Uterus (tissue), 4 donors: ENCODE measurements at places on chromosomes 7 and 10.
A peak's percentile ranks its signal among the peaks of the same experiment; 100 is the strongest.

DNA sequence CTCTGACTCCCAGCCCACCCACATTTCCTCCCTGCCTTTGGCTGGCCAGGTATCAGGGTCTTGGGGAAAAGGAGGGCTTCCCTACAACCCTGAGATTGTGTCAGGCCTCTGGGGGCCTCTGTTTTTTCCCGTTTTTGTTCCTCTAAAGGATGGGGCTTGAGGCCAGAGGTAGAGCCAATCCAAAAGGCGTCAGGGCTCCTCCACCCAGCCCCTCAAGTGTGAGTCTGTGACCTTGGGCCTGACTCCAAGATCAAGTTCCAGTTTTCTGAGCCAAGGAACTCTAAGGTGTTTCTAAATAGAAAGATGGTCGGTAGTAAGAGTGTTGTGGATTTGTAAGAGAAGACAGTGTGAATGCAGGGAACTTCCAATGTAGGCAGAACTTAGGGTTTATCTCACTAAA is 6.6 kb downstream of the EEPD1 start:
- H3K36me3 ChIP-seq = no peaks in the 10 kb centered on the region
- no peaks in the 10 kb centered on the region for H3K4me1 ChIP-seq
- H3K27me3 ChIP-seq = no peaks in the 10 kb centered on the region
- no peak overlapping the region for H3K27ac ChIP-seq
- no peak for DNase-seq
- no peak overlapping the region for H3K4me3 ChIP-seq

DNA sequence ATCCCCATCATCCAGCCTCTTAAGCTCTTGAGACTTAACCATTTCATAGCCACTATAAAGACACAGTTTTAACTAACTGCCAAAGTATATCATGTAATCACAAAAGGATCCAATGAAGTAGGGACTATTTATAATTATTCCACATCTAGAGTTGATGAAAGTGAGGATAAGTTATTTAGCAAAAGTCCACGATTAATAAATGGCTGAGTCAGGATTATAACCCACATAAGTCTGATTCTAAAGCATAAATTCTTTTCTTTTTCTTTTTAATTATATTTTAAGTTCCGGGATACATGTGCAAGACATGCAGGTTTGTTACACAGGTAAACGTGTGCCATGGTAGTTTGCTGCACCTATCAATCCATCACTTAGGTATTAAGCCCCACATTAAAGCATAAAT is 166.1 kb downstream of the PPP1R3A start:
- no peak overlapping the region for H3K27ac ChIP-seq
- H3K4me3 ChIP-seq = no peak overlapping the region
- no peaks in the 10 kb centered on the region for H3K27me3 ChIP-seq
- H3K36me3 ChIP-seq = no peaks in the 10 kb centered on the region

DNA sequence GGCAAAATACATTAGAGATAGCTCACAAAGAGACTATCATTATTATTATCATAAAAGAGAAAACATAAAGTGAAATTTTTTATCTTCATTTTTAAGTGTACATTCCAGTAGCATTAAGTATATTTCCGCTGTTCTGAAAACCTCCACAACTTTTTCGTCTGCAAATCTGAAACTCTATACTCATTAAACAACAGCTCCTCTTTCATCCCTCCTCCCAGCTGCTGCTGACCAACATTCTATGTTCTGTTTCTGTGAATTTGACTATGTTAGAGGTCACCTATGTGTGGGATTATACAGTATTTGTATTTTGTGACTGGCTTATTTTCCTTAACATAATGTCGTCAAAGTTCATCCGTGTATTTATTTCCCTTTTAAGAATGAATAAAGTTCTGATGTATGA is 429.3 kb upstream of the TPK1 start:
- no peaks in the 10 kb centered on the region for H3K36me3 ChIP-seq
- H3K4me3 ChIP-seq = no peak overlapping the region
- no peaks in the 10 kb centered on the region for H3K4me1 ChIP-seq
- no peak overlapping the region for H3K27ac ChIP-seq

DNA sequence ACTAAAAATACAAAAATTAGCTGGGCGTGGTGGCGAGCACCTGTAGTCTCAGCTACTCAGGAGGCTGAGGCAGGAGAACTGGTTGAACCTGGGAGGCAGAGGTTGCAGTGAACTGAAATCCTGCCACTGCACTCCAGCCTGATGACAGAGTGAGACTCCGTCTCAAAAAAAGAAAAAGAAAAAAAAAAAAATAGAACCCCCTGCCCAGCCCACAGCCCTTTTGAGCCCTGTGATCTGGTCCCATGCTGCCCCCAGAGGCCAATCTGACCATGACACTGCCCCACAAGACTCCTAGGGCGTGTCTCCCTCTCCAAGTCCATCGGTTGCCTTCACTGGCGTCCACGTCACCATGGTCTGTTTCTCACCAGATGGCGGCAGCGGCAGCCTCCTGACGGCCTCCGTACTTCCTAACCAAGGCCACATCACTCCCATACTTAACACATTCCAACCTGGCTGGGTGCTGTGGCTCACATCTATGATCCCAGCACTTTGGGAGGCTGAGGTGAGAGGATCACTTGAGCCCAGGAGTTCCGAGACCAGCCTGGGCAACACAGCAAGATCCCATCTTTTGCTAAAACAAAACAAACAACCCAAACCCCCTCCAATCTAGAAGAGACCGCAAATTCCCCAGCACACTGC is 18.0 kb downstream of the STX1A start:
- no peak overlapping the region for H3K4me3 ChIP-seq
- DNase-seq = no peak
- peaks cover 6% of the 10 kb centered on the region for H3K4me1 ChIP-seq
- no peaks in the 10 kb centered on the region for H3K27me3 ChIP-seq
- no peak overlapping the region for H3K27ac ChIP-seq

DNA sequence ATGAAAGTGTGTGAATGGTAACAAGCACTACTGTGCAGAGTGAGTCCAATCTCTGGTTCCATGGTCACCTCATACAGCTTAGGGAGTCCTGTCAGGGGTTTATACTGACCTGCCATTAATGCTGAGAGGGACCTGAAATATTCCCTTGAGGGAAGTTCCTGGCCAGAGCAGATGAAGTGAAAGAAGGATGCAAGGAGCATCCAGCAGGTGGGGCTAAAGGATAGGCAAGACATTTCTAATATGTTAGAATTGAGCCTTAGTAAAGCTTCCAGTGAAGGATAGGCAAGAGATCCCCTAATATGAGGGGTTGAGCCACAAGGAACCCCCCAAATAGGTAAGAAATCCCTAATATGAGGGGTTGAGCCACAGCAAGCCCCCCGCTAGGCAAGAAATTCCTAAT is 25.5 kb upstream of the FAM221A start:
- no peak overlapping the region for H3K27ac ChIP-seq
- H3K4me3 ChIP-seq = no peak overlapping the region
- no peaks in the 10 kb centered on the region for H3K27me3 ChIP-seq
- H3K4me1 ChIP-seq = no peaks in the 10 kb centered on the region

- DNase-seq = peak; percentile 11
- H3K4me1 ChIP-seq = no peaks in the 10 kb centered on the region
- no peak overlapping the region for H3K27ac ChIP-seq
- no peaks in the 10 kb centered on the region for H3K36me3 ChIP-seq
- no peaks in the 10 kb centered on the region for H3K27me3 ChIP-seq
These were observed 18.8 kb downstream of the KLF6 start for GRCh38 chr10:3766046-3766756.

- DNase-seq = no peak
- H3K4me3 ChIP-seq = no peak overlapping the region
- H3K4me1 ChIP-seq = no peaks in the 10 kb centered on the region
- H3K27me3 ChIP-seq = no peaks in the 10 kb centered on the region
- H3K36me3 ChIP-seq = no peaks in the 10 kb centered on the region
These were observed 32.0 kb downstream of the TSPAN14 start for GRCh38 chr10:80485946-80486764.

- no peaks in the 10 kb centered on the region for H3K36me3 ChIP-seq
- peak; percentile 62 for DNase-seq
- no peaks in the 10 kb centered on the region for H3K27me3 ChIP-seq
- no peaks in the 10 kb centered on the region for H3K4me1 ChIP-seq
- no peak overlapping the region for H3K4me3 ChIP-seq
These were observed 152.7 kb downstream of the SKIDA1 start for GRCh38 chr10:21372651-21373410.

DNA sequence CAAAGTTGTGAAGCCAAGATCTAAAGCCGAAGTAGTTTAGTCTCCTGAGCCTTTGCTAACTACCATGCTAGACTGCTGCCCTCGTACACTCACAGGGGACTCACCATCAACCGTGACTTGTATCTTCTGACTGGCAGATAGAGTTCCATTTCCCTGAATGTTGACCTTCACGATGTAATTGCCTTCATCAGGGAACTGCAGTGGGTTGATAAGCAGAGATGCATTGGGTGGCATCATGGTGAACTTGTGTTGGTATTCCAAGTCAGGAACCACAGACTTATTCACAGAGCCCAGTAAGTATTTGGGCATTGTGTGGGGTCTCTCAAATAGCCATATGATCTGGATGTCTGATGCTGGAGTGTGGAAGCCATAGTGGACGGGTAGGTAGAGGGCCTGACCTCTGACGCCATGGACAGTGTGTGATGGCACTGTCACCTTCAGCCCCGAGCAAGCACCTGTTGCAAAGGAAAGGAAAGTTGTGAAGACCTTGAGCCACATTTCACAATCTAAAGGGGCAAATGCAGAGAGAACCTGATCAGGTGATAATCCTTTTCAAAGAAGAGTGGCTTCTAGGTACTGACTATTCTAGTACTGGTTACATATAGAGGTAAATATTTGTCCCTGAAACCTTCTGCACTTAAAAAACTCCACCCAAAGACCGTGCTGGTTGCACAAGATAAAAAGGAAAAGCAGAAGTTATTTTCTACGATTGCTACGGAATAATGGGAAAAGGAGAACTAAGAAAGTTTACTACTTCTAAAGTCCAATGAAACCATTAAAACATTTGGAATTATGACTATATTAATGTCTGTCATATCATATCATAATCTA is 7.1 kb downstream of the HEPACAM2 start:
- H3K36me3 ChIP-seq = no peaks in the 10 kb centered on the region
- H3K27me3 ChIP-seq = no peaks in the 10 kb centered on the region
- no peak overlapping the region for H3K4me3 ChIP-seq
- no peaks in the 10 kb centered on the region for H3K4me1 ChIP-seq
- H3K27ac ChIP-seq = no peak overlapping the region
- DNase-seq = no peak

- no peaks in the 10 kb centered on the region for H3K4me1 ChIP-seq
- H3K4me3 ChIP-seq = no peak overlapping the region
- H3K36me3 ChIP-seq = no peaks in the 10 kb centered on the region
- DNase-seq = no peak
- H3K27me3 ChIP-seq = no peaks in the 10 kb centered on the region
- H3K27ac ChIP-seq = no peak overlapping the region
These were observed 60.7 kb downstream of the CPED1 start for GRCh38 chr7:121049028-121049791.

- H3K27me3 ChIP-seq = no peaks in the 10 kb centered on the region
- H3K36me3 ChIP-seq = no peaks in the 10 kb centered on the region
- DNase-seq = no peak
- H3K4me1 ChIP-seq = no peaks in the 10 kb centered on the region
These were observed 142.6 kb downstream of the TWIST1 start for GRCh38 chr7:18974803-18975202.

GRCh38 chr10:109915566-109915965 is 7.7 kb downstream of the XPNPEP1 start:
- peaks cover 9% of the 10 kb centered on the region for H3K4me1 ChIP-seq
- H3K36me3 ChIP-seq = no peaks in the 10 kb centered on the region

- H3K36me3 ChIP-seq = no peaks in the 10 kb centered on the region
- H3K27me3 ChIP-seq = no peaks in the 10 kb centered on the region
- no peak for DNase-seq
- no peaks in the 10 kb centered on the region for H3K4me1 ChIP-seq
- no peak overlapping the region for H3K4me3 ChIP-seq
- no peak overlapping the region for H3K27ac ChIP-seq
These were observed 91.2 kb upstream of the CCZ1B start for GRCh38 chr7:6917258-6917657.

DNA sequence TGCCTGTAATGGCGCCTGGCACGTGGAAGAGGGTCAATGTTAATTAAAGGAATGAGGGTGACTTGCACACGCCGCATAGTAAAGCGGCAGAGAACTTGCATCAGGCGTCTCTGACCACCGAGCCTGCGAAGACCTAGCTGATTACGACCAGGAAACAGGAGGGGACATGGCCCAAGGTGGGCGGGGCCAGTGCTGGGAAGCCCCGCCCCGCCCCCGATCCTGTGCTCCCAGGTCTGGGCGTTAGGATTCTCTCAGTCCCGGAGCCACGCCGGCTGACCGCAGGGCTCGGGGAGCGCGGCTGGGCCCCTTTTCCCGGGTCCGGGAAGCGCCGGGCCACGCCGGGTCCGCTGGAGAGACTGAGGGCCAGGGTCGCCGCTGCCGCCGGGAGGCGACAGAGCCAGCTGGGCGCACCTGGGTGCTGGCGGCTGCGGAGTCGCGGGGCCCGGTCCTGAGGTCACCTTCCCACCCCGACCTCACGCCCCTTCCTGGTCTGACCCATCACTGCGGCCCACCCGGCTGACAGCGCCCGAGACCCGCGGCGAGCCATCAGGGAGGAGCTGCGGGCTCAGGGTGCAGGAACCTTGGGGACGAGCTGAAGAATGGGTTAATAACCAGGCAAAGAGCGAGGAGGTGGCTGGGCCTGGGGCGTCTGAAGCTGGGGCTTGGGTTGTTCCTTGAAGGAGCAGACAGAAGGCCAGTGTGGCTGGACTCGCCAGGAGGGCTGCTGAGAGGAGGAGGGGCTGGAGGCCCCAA is 23.0 kb upstream of the GRID1 start:
- H3K4me3 ChIP-seq = no peak overlapping the region
- no peaks in the 10 kb centered on the region for H3K36me3 ChIP-seq
- peak; percentile 32 for DNase-seq
- peaks cover 9% of the 10 kb centered on the region for H3K27me3 ChIP-seq
- no peaks in the 10 kb centered on the region for H3K4me1 ChIP-seq
- no peak overlapping the region for H3K27ac ChIP-seq

- no peak overlapping the region for H3K4me3 ChIP-seq
- H3K27ac ChIP-seq = no peak overlapping the region
- no peak for DNase-seq
- no peaks in the 10 kb centered on the region for H3K36me3 ChIP-seq
- no peaks in the 10 kb centered on the region for H3K27me3 ChIP-seq
These were observed 89.6 kb upstream of the ITGB1 start for GRCh38 chr10:33047655-33048054.

DNA sequence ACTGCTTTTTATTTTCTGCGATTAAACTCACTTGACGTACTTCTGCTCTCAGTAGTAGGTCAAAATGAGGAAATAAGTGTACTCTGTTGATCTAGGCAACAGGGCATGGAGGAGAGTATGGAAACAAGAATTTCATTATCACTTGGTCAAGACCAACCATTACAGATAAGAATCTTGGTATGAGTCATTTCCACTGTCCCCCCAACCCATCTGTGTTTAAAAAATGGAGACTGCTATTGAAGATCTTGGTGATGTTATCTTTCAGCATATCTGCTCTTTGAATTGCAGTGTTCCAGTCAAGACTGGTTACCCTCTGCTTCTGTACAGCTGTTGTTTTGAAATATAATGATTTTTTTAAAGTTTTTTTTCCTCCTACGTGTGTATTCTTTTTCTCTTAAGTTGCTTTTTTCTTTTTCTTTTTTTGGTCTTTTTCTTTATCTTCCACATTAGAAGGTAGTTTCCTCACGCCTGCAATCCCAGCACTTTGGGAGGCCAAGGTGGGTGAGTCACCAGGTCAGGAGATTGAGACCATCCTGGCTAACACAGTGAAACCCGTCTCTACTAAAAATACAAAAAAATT is 11.7 kb downstream of the STAM start:
- no peak for DNase-seq
- no peaks in the 10 kb centered on the region for H3K4me1 ChIP-seq
- no peak overlapping the region for H3K27ac ChIP-seq
- no peaks in the 10 kb centered on the region for H3K36me3 ChIP-seq
- H3K4me3 ChIP-seq = no peak overlapping the region
- H3K27me3 ChIP-seq = no peaks in the 10 kb centered on the region
